ENCODE measurements at places on chromosomes 16 and 17.

GRCh38 chr16:16086653-16087446 is 136.4 kb downstream of the ABCC6 start:
- no peak for DNase-seq

DNA sequence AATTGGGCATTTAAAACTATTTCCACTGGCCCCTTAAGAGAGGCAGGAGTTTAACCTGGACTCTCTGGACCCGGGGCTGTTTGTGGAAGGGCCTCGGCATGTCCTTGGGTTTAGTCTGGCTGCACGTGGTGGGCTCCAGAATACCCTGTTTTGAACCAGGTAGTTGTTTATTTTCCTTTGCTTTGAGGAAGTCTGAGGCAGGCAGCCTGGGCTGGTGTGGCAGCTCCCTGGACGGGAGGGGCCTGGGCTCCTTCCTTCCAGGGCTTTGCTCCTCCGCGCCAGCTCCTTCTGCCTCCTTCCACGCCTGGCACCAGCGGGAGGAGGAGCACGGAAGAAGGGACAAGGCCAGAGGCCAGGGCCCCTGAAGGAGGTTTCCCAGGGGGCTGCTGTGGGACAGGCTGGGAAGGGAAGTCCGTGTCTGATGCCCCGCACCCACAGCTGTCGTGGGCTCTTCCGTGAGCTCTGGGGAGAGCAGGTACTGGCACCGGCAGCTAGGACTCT is 15.5 kb downstream of the BANP start:
- no peak for DNase-seq

GRCh38 chr17:36723459-36724025 is 122.2 kb downstream of the MRM1 start:
- DNase-seq, result no peak

GRCh38 chr17:11122908-11123307 is 118.1 kb upstream of the SHISA6 start:
- no peak for DNase-seq

- DNase-seq, result no peak
Measured at GRCh38 chr16:57383276-57384247, 11.3 kb downstream of the CX3CL1 start.

DNA sequence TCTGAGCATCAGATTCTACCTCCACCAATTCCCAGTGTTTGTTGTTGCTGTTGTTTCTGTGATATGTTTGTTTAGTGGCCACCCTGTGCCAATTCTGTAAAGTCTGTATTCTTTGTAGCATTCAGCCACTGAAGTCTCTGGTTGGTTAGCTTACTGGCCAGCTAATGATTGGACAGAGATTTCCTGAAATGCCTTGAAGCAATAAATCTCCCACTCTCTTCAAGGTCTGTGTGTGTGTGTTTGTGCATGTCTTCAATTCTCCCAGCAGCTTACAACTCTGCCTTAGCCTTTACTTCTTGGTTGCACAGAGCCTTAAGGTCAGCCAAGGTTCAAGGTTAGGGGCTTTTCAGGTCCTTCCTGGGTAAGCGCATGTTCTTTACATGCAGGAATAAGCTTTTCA is 38.2 kb downstream of the PRPSAP2 start:
- no peak for DNase-seq

- DNase-seq, result no peak
Measured at GRCh38 chr17:52035336-52035915, 123.1 kb downstream of the CA10 start.

DNA sequence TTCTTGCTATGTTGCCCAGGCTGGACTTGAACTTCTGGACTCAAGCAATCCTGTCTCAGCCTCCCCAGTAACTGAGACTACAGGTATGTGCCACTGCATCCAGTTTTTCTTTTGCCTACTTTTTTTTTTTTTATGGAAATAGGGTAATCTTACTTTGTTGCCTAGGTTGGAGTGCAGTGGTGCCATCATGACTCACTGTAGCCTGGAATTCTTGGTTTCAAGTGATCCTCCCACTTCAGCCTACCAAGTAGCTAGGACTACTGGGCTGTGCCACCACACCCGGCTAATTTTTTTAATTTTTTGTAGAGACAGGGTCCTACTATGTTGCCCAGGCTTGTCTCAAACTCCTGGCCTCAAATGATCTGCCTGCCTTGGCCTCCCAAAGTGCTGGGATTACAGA is 10.0 kb downstream of the LRRC36 start:
- no peak for DNase-seq

DNA sequence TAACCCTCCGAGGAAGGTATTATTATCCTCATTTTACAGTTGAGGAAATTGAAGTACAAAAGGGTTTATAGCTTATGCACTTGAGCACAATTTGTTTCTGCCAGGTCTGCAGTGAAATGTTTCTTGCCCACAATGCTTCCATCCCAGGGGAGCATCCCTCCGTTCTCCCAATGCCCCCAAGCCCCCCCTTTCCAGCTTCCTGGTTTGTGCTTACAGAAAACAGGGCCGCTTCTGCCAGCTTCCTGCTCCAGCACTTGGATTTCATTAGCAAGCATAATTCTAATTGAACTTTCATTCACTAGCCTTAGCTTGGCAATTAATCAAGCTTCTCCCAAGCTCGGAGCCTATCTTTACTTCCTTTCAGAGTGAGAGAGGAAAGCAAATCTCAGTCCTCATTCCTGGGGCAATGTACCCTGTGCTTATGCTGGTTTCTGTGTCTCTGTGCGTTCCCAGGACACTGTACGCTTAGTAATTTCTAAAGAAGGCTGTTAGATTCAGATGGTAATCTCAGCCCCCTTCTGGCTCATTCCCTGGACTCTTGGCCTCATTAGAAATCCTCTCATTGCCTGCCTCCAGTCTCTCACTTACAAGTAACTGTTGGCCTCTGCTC is 141.6 kb downstream of the HS3ST2 start:
- DNase-seq, result no peak

DNA sequence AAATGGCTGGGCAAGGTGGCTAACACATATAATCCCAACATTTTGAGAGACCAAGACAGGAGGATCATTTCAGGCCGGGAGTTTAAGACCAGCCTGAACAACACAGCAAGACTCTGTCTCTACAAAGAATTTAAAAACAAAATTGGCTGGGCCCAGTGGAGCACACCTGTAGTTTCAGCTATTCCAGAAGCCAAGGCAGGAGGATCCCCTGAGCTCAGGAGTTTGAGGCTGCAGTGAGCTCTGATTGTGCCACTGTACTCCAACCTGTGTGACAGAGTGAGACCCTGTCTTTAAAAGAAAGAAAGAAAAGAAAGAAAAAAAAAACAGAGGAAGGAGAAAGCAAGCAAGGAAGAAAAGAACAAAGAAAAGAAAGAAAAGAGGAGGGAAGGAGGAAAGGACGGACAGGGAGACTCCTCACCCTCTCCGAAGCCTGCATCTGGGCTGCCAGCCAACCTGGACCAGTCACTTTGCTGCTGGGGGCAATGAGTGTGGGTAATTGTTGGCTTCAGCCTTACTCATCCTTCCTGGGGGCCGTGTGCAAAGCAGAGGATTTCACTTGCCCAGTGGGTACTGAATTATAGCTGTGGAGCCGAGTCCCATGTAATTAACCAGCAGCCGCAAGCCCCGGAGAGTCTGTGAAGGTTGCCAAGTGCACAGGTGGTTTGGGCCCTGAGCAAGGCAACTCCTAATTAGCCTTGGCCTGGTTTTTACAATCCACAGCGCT is 6.7 kb upstream of the MT4 start:
- DNase-seq, result no peak

- no peak for DNase-seq
Measured at GRCh38 chr16:78183437-78184237, 84.2 kb downstream of the WWOX start.

- no peak for DNase-seq
Measured at GRCh38 chr17:40168262-40168832, 8.9 kb upstream of the RAPGEFL1 start.

- DNase-seq, result no peak
Measured at GRCh38 chr17:61174310-61174709, 225.3 kb upstream of the TBX2 start.

- DNase-seq, result no peak
Measured at GRCh38 chr17:49993423-49994060, 1.5 kb downstream of the DLX3 start.

GRCh38 chr16:2663553-2664546 is 18.5 kb upstream of the KCTD5 start:
- no peak for DNase-seq

DNA sequence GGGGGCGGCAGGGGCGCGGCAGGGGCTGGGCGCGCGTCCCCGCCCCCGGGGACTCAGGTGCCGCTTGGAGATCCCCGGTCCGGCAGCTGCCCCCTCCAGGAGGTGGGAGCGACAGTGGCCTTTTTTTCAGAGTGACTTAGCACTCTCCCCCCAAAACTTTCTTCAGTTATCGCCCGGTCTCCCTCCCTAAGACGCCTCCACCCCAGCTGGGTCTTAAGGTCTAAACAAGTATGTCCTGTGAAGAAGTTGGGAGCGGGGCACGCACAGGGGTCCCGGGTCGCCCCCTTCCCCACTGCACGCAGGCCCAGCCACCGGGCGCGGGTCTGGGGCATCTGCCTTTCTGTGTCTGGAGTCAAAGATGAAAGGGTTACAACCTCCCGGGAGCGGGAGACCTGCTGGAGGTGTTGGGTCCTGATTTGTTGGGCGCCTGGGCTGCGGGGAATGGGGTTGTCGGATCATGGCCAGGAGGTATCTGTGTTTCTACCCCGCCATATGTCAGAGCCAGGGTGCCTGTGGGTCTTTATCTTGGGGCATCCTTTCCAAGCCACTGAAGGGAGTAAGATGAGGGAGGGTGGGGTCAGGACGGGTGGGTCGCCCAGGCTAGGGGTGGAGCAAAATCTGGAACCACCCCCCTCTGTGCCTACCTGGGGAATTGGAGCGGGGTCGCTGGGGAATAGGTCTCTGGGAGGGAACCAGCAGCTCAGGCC is 757 bp downstream of the FMNL1 start:
- DNase-seq, result no peak

- DNase-seq, result no peak
Measured at GRCh38 chr17:13636951-13637350, 35.2 kb upstream of the HS3ST3A1 start.

DNA sequence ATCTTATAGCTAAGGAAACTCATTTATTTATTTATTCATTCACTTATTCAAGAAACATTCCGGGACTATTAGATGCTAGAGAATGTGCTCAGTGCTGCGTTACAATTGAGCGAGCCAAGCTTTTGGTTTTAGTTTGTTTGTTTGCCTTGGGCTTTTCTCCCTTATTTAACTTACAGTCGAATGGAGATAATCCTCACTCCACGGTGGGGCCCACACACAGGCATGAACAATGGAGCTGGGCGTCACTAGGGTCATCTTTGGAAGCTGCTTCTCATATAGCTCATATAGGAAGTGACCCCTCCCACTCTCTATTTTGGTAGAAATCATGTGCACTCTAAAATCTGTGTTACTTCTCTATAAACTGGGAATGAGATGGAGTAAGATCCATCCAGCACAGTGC is 210.0 kb downstream of the TMEM114 start:
- DNase-seq, result no peak

GRCh38 chr16:67801241-67801640 is 5.1 kb downstream of the RANBP10 start:
- no peak for DNase-seq

DNA sequence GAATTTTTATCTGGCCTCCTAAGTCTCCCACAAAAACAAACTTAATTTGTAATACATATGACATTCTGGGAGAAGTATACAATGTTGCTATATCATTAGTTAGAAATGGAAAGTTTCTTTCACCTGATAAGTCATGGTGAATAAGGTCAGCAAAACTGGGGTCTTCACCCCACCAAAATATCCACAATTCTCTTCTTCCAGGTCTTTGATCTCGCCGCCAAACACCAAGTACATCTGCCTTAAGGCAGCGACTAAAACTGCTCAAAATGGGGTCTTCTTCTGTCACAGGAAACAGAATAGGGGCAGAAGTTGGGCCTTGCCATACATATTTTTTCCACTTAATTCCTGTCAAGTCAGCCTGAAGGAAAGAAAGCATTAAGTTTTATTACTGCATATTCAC is 2.1 kb downstream of the MED13 start:
- DNase-seq, result no peak

GRCh38 chr17:56756536-56756935 is 77.2 kb downstream of the C17orf67 start:
- no peak for DNase-seq

DNA sequence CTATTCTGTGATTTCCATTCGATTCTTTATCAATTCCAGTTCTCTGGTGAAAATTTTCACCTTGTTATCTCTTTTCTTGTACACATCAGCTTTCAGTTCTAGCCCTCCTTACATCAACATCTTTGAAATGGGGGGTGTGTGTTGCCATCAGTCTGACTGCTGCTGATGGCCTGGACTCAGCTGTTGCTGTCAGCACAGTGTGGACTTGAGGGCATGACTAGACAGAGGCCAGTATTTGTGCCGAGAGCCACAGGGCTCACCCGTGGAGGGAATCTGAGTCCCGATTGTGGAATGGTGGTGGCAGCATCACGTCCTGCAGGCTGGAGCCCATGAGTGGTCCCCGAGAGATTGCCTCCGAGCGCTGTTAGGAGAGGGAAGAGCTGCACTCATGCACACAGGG is 114.2 kb downstream of the RPTOR start:
- no peak for DNase-seq

DNA sequence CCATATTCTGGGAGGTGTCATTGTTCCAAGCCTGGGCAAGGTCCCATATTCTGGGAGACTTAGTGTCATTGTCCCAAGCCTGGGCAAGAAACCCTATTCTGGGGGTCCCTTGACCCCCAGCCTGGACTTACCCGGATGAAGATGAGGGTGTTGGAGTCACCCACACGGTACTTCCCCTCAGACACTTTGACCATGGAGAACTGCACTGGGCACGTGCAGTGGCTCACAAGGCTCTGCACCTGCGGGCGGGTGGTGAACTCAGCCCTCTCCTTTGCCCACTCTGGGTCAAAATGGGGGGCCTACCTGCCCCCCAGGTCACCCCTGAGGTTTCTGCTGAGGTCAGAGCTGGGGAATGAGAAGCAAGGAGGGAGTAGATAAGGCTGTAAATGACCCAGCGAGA is 4.1 kb downstream of the GAS2L2 start:
- no peak for DNase-seq

- DNase-seq, result no peak
Measured at GRCh38 chr16:77853161-77853560, 64.8 kb downstream of the VAT1L start.

- no peak for DNase-seq
Measured at GRCh38 chr16:10655415-10655977, 39.2 kb downstream of the TEKT5 start.

- DNase-seq, result no peak
Measured at GRCh38 chr16:89511374-89511773, 3.2 kb downstream of the SPG7 start.

DNA sequence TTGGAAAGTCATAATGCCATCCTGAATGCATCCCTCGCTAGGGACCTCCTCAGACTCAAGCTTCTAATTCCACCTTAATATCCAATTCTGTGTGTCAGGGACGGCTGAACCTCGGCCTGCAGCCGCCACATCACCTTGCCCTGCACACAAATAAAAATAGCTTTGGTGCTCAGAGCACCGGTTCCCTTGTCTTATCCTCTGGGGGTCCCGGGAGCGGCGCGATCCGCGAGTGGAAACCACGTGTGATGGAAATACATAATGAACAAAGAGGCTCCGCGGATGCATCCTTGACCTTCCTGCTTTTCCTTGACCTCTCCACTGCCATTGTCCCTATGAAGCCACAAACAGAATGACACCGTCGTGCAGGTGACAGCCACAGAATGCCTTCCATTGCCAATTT is 143.4 kb downstream of the ZNF423 start:
- no peak for DNase-seq

GRCh38 chr16:47110939-47111338 is 32.8 kb downstream of the NETO2 start:
- no peak for DNase-seq
